ENCODE measurements at places on chromosomes 2 and 18. TPM values are rescaled to one million over a fixed set of nuclear protein-coding genes. Genes with fewer than 3 reads are reported as not detected.
A peak's percentile ranks its signal among the peaks of the same experiment; 100 is the strongest.

- DNase-seq: no peak
- no peak overlapping the region for H3K4me3 ChIP-seq
- no peaks in the 10 kb centered on the region for H3K36me3 ChIP-seq
- peak overlapping the region; percentile 68 for H3K27ac ChIP-seq
- no peaks in the 10 kb centered on the region for H3K27me3 ChIP-seq
These were observed 10.4 kb upstream of the DOCK10 start for GRCh38 chr2:225052703-225053102.

DNA sequence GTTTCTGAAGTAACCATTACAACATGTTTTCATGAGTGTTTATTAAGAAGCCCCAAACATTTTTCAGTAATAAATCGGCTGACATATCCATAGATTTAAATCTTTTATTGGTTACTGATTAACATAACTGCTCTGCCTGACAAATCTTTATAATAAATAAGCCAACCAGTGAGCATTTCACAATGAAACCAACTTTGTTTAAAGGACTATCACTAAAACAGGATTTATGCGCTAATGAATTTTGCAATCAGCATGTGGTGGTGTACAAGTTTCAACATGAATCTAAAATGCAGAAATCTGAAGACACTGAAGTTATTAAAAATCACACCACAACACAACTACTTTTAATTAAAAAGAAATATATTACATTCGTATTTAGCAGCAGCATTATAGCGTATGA, 166.7 kb downstream of the MEIS1 start:
- no peaks in the 10 kb centered on the region for H3K27me3 ChIP-seq
- H3K4me1 ChIP-seq: no peaks in the 10 kb centered on the region
- H3K4me3 ChIP-seq: no peak overlapping the region
- DNase-seq: no peak
- no peaks in the 10 kb centered on the region for H3K36me3 ChIP-seq

GRCh38 chr2:77210725-77211124, 311.5 kb downstream of the LRRTM4 start:
- DNase-seq: no peak
- H3K4me1 ChIP-seq: no peaks in the 10 kb centered on the region
- H3K36me3 ChIP-seq: no peaks in the 10 kb centered on the region
- H3K27me3 ChIP-seq: no peaks in the 10 kb centered on the region
- H3K4me3 ChIP-seq: no peak overlapping the region

- H3K36me3 ChIP-seq: no peaks in the 10 kb centered on the region
- H3K27me3 ChIP-seq: no peaks in the 10 kb centered on the region
- no peak overlapping the region for H3K27ac ChIP-seq
- H3K4me1 ChIP-seq: no peaks in the 10 kb centered on the region
- no peak for DNase-seq
These were observed 82.5 kb upstream of the MAP3K20 start for GRCh38 chr2:172993139-172993538.

Gene ASPRV1
- 2.7 TPM for total RNA-seq

- H3K4me1 ChIP-seq: no peaks in the 10 kb centered on the region
- no peaks in the 10 kb centered on the region for H3K27me3 ChIP-seq
- H3K27ac ChIP-seq: no peak overlapping the region
- no peaks in the 10 kb centered on the region for H3K36me3 ChIP-seq
- DNase-seq: no peak
These were observed 931.3 kb downstream of the CPS1 start for GRCh38 chr2:211487733-211488132.

DNA sequence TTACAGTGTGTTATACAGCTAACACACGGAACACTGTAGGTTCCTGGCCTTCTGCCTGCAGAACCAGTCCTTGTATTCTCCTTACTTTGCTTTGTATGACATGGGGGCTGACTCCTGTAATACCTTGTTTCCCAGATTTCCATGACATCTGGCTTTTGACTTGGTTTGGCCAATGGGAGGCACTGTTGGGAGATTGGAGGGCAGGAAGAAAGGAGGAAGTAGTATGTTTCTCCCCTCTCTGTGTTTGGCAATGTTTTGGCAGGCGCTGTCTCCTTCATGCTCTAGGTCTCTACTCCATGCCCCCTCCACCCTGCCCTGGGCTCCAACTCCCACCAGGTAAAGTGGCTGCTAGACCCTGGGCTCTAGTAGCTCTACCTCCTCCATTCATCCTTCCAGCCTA, 331.1 kb upstream of the SLC14A2 start:
- no peaks in the 10 kb centered on the region for H3K36me3 ChIP-seq
- H3K4me1 ChIP-seq: no peaks in the 10 kb centered on the region
- no peaks in the 10 kb centered on the region for H3K27me3 ChIP-seq

DNA sequence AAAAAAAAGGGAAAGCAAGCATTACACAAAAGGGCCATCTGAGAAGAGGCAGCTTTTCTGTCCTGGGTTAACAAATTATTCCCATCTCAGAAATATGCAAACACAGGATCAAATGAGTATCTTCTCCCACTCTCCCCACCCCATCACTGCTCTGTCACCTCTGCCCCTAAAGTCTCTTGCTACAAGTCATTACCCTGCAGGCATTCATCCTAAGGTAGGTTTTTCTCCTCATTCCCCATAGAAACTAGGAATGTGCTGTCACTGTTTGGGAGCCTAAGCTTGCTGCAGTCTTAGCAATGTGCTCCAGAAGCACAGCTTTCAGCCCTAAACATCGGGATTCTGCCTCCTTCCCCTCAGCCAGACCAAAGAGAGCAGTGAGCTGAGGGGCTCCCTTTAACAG, 3.6 kb downstream of the LRRTM1 start:
- DNase-seq: no peak
- H3K4me3 ChIP-seq: no peak overlapping the region
- peaks cover 21% of the 10 kb centered on the region for H3K27me3 ChIP-seq
- no peaks in the 10 kb centered on the region for H3K4me1 ChIP-seq

GRCh38 chr18:3599195-3599594, 149.2 kb downstream of the TGIF1 start:
- no peak overlapping the region for H3K27ac ChIP-seq
- DNase-seq: no peak
- H3K4me1 ChIP-seq: peaks cover 57% of the 10 kb centered on the region
- H3K36me3 ChIP-seq: peaks cover 8% of the 10 kb centered on the region
- H3K27me3 ChIP-seq: no peaks in the 10 kb centered on the region
- no peak overlapping the region for H3K4me3 ChIP-seq

DNA sequence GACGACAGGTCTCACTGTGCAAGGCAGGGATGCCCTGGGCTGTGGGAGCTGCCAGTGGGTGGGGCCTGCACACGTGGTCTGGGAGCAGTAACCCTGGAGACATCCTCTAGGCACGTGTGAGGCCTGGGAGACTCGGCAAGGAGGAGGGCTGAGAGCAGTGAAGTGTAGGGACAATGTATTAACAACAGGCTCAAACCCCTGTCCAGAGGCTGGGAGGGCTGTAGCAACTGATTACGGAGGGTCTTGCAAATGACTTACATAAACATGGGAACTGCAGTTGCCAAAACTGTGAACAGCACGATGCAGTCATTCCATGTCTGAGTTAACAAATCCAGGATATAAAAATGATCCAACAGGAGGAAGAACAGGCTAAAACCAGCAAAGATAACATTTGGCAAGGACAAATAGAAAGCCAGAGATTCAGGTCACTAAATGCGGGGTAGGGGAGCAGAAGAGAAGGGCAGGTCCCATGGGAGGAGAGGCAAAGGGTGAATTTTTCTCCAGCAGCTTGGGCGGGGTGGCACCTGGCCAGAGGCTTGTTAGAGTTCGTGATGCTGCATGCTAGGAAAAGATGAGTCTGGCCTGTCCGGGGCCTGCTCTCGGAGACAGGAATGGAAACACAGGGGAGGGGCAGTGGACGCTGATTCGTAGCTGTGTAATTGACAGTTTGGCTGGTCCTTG, 44.9 kb downstream of the CYP27C1 start:
- no peaks in the 10 kb centered on the region for H3K36me3 ChIP-seq
- no peaks in the 10 kb centered on the region for H3K27me3 ChIP-seq
- DNase-seq: no peak

GRCh38 chr2:214503568-214503967, 92.7 kb downstream of the VWC2L start:
- no peaks in the 10 kb centered on the region for H3K36me3 ChIP-seq
- no peaks in the 10 kb centered on the region for H3K27me3 ChIP-seq
- H3K4me3 ChIP-seq: no peak overlapping the region
- no peaks in the 10 kb centered on the region for H3K4me1 ChIP-seq
- H3K27ac ChIP-seq: no peak overlapping the region
- DNase-seq: no peak

Gene SERPINB3
- not detected for total RNA-seq

Gene TWIST2
- not detected for total RNA-seq

Gene VPS4B
- total RNA-seq: 107 TPM

GRCh38 chr2:120675460-120676130, 60.1 kb upstream of the GLI2 start:
- H3K4me1 ChIP-seq: peaks cover 5% of the 10 kb centered on the region
- no peaks in the 10 kb centered on the region for H3K27me3 ChIP-seq
- H3K36me3 ChIP-seq: no peaks in the 10 kb centered on the region
- H3K27ac ChIP-seq: no peak overlapping the region

Gene CD226
- total RNA-seq: 178 TPM

Gene LCT
- total RNA-seq: 0.05 TPM

Gene AGXT
- total RNA-seq: not detected

Gene LRRC30
- not detected for total RNA-seq

- no peaks in the 10 kb centered on the region for H3K4me1 ChIP-seq
- H3K4me3 ChIP-seq: no peak overlapping the region
- no peaks in the 10 kb centered on the region for H3K27me3 ChIP-seq
These were observed 198.6 kb upstream of the CWC22 start for GRCh38 chr2:180205621-180206235.

DNA sequence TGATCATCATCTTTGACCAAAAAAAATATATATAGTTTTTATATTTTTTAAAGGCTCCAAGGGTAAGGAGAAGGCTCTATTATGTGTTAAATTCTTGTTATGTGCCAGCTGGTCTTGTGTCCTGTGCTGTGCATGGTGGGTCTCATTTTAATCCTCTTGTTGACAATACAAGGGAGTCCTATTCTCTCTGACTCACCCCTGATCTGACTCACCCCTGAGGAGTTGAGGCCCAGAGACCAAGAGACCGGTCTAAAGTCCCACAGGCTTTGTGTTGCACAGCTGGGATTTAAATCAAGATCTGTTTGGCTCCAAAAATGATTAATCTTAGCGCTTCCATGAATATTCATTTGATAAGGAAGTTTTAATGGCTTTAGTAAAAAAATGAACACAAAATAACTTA, 25.7 kb downstream of the MC2R start:
- H3K36me3 ChIP-seq: no peaks in the 10 kb centered on the region
- H3K4me3 ChIP-seq: no peak overlapping the region
- H3K4me1 ChIP-seq: no peaks in the 10 kb centered on the region
- no peaks in the 10 kb centered on the region for H3K27me3 ChIP-seq
- H3K27ac ChIP-seq: no peak overlapping the region

GRCh38 chr2:40386177-40386576, 65.7 kb downstream of the SLC8A1 start:
- H3K36me3 ChIP-seq: no peaks in the 10 kb centered on the region
- H3K4me3 ChIP-seq: no peak overlapping the region
- no peaks in the 10 kb centered on the region for H3K27me3 ChIP-seq
- no peaks in the 10 kb centered on the region for H3K4me1 ChIP-seq
- no peak overlapping the region for H3K27ac ChIP-seq

Gene CXCR2
- total RNA-seq: 25.8 TPM

GRCh38 chr18:44802508-44802907, 121.8 kb downstream of the SETBP1 start:
- peaks cover 27% of the 10 kb centered on the region for H3K4me1 ChIP-seq
- H3K27me3 ChIP-seq: no peaks in the 10 kb centered on the region
- no peak overlapping the region for H3K27ac ChIP-seq
- DNase-seq: no peak
- no peak overlapping the region for H3K4me3 ChIP-seq

DNA sequence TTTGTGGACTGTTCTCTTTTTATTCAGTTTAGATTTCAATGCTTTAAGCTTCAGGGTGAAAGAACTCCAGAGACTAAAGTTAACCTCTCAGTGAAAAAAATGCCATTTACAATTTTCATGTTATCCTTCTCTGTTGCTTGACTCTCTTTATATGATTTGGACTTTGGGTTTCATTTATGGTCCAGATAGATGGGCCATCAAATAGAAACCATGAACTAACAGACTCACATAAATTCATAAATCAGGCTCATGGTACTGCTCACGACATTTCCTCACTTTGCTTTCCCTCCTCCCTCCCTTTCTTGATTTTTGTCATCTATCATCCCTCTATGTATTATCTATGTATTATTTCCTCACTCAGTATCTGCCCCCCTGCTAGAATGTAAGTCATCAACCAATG, 10.0 kb downstream of the FAM110C start:
- DNase-seq: no peak
- H3K4me1 ChIP-seq: peaks cover 6% of the 10 kb centered on the region
- no peak overlapping the region for H3K27ac ChIP-seq

DNA sequence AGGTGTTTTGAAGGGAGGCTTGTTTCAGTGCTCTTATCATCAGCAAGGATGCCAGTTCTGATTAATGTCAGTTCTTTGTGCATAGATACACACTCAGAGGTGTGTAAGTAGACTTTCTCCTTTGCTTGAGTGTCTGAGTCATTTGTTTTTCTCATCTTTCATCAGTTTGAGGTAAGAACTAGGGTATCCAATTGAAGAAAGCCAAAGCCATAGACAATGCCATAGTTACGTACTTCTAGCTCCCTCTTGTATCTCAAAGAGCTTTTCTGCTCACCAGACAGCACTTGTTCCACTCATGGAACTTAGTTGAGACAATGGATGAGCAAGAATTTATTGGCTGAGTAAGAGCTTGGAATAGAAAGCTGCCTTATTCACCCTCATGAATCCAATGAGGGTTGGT, 520.1 kb downstream of the PIK3C3 start:
- H3K4me3 ChIP-seq: no peak overlapping the region
- no peak for DNase-seq
- H3K27me3 ChIP-seq: no peaks in the 10 kb centered on the region
- H3K4me1 ChIP-seq: no peaks in the 10 kb centered on the region
- no peak overlapping the region for H3K27ac ChIP-seq
- H3K36me3 ChIP-seq: no peaks in the 10 kb centered on the region

Gene PAX8
- 0.65 TPM for total RNA-seq

Gene RTTN
- 41.0 TPM for total RNA-seq

GRCh38 chr2:65193446-65193845, 34.2 kb upstream of the ACTR2 start:
- H3K36me3 ChIP-seq: no peaks in the 10 kb centered on the region
- H3K4me1 ChIP-seq: no peaks in the 10 kb centered on the region
- H3K27me3 ChIP-seq: no peaks in the 10 kb centered on the region
- no peak for DNase-seq
- no peak overlapping the region for H3K4me3 ChIP-seq
- no peak overlapping the region for H3K27ac ChIP-seq

DNA sequence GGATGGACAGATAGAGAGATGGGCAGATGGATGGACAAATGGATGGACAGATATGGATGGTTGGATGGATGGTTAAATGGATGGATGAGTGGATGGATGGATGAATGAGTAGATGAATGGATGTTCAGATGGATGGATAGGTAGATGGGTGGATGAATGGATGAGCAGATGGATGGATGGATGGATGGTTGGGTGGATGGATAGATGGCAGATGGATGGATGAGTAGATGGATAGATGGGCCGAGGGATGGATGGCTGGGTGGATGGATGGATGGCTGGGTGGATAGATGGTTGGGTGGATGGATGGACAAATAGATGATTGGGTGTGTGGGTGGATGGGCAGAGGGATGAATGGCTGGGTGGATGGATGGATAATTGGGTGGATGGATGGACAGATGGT, 98.9 kb upstream of the OTOS start:
- no peak overlapping the region for H3K27ac ChIP-seq
- peaks cover 2% of the 10 kb centered on the region for H3K27me3 ChIP-seq

All from natural killer cell (primary cell).